Activated naive CD4-positive, alpha-beta T cell (primary cell): ENCODE measurements at places on chromosomes 1 and 21.

DNA sequence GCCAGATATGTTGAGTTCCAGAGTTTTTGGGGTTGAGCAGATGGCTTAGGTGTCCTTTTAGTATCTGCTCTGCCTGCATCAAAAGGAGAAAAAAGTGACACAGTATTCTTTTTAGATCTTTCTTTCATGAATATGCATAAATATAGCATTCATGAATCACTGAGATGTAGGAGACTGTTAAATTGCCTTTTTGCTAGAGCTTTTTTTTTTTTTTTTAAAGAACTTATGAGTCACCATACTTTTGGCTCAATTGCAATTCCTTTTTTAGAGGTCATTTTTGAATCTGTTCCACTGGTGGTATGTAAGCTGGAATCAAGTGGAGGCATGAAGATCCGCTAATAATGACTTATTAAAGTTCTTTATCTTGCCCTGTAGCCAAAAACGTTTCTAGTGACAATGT is 480.9 kb upstream of the ZRANB2 start:
- no peak for DNase-seq

DNA sequence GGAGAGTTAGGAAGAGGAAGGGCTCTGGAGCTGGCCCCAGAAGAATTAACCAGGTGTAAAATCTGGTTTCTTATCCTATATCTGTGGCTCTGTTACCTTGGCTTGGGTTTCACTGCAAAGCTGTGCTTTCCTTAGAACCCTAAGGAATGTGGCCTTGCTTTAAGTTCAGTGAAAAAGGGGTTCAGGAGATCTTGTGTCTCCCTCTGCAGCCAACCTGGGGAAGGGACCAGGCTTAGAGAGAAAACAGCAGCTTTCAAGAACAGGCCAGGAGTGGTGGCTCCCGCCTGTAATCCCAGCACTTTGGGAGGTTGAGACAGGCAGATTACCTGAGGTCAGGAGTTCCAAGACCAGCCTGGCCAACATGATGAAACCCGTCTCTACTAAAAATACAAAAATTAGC is 16.1 kb upstream of the MYCL start:
- DNase-seq: no peak

GRCh38 chr1:149884433-149885338 is 14.7 kb upstream of the BOLA1 start:
- DNase-seq: no peak

DNA sequence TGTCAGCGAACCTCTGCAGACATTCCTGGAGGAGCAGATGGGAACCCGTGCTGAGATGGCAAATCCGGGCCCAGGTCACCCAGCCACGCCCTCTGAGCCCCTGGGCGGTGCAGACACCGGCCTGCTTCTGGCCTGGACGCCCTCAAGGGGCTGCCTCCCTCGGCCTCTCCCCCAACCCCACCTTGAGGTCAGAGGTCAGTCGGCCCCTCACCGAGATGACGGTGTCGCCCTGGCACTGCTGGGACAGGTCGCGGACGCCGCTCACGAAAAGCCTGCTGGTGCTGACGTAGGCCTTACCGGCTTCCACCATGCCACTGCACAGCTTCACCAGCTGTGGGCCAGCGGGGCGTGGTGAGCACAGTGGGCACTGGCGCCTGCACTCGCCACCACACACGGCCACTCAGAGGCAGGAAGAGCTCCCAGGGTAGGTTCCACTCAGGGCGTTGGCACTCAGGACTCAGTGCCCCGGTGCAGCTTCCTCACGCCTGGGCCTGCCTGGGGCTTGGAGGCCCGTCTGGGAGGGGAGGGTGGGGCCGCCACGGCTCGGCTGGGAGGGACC is 4.7 kb downstream of the ACAP3 start:
- no peak for DNase-seq

GRCh38 chr1:34140011-34140676 is 24.9 kb downstream of the CSMD2 start:
- DNase-seq: no peak

GRCh38 chr21:32712043-32712442 is 15.8 kb downstream of the SYNJ1 start:
- no peak for DNase-seq

DNA sequence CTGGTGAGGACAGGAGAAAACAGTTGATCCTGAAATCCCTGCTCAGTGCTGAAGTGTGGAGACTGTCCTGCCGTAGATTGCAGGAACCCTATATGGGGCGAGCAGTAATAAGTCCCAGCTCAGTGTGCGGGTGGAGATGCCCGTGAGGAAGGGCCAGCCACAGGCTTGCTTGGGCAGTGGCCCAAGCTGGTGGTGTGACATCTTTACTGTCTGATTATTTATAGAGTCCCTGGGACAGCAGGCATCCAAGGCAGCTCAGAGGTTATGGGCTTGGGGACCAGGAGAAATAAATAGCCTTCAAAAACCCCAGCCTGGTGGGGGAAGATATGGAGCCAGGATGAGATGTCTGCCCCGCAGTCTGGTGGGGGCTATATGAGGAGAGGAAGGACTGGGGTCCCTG is 170.7 kb upstream of the POU3F1 start:
- no peak for DNase-seq

- no peak for DNase-seq
Measured at GRCh38 chr1:64327119-64327518, 123.7 kb downstream of the UBE2U start.

DNA sequence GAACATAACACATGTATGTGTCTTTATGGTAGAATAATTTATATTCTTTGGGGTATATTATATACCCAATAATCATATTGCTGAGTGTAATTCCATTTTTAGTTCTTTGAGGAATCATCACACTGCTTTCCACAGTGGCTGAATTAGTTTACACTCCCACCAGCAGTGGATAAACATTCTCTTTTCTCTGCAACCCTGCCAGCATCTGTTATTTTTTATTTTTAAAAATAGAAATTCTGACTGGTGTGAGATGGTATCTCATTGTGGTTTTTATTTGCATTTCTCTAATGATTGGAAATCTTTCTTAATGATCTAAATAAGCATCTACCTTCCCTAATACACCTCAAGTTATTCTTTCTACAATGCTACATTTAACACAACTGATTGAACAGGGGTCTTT is 346.2 kb upstream of the LYPLAL1 start:
- DNase-seq: no peak

DNA sequence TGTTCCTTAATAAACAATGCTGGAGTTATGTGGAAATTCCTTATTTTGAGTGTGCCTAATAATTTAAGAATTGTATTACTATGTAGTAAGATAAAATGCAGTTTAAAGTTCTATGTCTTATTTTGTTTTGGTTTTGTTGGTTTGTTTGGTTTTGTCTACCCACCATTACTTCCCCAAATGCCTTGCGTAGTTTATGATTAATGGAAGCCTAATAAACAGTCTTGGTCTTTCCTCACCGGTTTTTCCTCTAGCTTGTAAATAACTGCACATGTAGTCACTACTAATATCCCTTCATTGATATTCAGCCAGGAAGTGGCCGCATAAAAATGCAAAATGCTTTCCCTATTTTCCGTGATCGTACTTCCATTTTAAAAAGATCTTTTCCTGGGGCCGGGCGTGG is 2.9 kb downstream of the SDCCAG8 start:
- DNase-seq: no peak

- DNase-seq: no peak
Measured at GRCh38 chr1:29698033-29698432, 461.7 kb downstream of the PTPRU start.

- DNase-seq: no peak
Measured at GRCh38 chr1:151801846-151802245, 3.4 kb downstream of the LINGO4 start.

- no peak for DNase-seq
Measured at GRCh38 chr1:39900662-39901463, 854 bp downstream of the MYCL start.

GRCh38 chr1:42477775-42478174 is 14.7 kb downstream of the CCDC30 start:
- DNase-seq: no peak

- no peak for DNase-seq
Measured at GRCh38 chr1:233738396-233738795, 124.5 kb downstream of the KCNK1 start.

- no peak for DNase-seq
Measured at GRCh38 chr1:55084257-55084656, 44.9 kb downstream of the PCSK9 start.

DNA sequence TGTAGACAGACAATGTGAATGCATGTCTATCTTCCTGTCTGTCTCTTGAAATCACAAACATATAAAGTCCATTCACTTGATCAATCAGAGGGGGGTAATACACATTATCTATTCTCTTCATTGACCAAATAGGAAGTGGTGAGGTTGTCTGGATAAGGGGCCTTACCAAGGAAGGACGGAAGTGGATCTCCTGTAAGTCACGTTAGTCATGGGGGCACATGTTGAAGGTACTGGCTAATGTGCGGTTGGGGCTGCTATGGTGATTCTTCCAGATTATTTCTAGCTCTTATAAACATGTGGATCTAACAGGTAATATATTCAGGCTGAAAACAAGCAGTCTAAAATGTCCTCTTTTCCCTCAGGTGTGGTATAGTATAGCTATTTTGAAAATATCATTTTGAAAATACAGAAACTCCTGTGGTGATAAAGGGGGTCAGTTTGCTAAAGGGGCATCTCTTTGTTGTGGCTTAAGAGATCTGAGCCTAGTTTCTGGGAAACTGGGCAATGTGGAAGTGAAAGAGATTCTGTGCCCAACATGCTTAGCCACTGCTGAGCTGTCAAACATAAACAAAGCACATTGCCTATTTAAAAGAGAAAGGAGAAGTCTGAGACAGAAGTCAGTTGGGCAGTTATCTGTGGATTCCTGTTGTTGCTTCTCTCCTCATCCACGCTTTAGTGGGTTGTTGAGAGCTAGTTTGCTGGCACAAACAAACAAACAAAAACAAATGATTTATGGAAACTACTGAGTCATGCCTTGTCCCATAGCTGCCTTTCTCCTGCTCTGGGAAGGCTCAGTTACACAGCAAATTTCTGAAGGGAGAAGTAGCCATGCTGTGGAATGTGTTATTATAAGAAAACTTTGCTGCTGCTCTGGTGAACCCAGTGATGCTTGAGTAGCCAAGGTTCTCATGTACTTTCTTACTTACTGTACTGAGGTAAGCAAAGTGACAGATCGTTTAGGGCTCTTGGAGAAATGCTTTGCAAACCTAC is 166.9 kb downstream of the HLX start:
- DNase-seq: no peak

GRCh38 chr1:204650911-204651570 is 34.5 kb downstream of the LRRN2 start:
- DNase-seq: no peak

DNA sequence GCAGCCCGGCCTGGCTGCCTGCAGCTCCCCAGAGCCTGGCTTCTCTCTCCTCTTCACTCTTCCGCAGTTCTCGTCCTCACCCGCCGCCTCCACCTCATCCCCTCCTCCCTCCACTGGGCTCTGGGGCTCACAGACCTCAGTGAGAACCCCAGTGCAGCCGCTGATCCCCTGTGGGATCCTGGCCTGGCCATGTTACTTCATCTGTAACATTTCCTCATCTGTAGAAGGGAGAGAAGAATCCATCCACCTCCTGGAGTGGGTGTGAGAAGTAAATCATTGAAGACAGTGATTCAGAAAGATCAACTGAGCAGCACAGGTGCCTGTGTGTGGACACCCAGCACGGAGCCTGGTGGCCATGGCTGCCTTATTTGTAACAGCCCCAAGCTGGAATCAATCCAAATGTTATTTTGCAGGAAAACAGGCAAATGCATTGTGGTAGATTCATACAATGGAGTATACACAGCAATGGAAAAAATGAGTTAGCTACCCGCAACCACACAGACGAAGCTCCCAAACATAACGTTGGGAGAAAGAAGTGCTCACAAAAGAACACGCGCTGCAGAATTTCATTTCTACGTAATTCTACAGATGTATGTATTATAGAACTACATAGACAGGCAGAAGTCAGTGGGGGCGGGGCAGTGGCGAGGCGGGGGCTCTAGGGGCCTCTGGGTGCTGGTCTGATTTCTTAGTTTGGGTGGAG is 8.7 kb downstream of the LAPTM5 start:
- DNase-seq: no peak

- no peak for DNase-seq
Measured at GRCh38 chr1:218616681-218617080, 271.5 kb downstream of the TGFB2 start.

DNA sequence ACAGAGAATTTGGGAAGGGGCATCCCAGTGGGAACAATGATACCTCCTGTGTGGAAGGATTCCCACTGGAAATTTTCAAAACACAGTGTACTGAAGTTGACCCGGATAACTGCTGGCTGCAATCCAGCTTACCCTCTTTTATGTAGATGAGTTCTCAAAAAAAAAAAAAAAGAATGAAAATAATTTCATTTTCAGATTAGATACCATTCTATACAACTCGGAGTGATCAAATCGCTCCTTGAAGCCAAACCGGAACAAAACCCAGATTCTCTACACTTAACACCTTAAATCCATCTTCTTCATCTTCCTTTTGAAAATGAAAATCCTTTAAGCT is 69.1 kb downstream of the KAZN start:
- no peak for DNase-seq

DNA sequence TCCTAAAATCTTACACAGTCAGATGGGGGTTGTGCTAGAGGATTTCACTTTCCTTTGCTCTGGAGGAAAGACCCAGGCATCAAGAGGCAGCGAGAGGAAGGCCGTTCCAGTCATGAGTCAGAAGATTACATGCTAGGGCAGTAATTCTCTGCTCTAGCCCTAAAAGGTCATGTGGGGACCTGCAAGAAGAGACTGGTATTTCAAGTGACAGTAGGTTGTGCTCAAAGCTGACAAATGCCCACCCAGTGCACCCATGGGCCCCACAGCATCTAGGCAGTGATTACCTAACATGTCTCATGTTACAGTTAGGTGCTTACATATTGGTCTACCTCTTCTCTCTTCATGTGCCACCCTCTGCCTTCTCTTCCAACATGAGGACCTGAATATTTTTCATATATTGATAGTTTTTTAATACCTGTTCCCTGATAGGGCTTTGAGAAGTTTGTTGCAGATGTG is 99.7 kb upstream of the BEND5 start:
- DNase-seq: no peak

GRCh38 chr21:36250423-36251075 is 69.4 kb upstream of the MORC3 start:
- no peak for DNase-seq

GRCh38 chr21:35989138-35989735 is 71.1 kb downstream of the SETD4 start:
- no peak for DNase-seq

GRCh38 chr1:222286011-222286410 is 261.9 kb downstream of the HHIPL2 start:
- DNase-seq: no peak

GRCh38 chr1:203206129-203206687 is 19.7 kb upstream of the CHI3L1 start:
- DNase-seq: no peak

GRCh38 chr1:219670426-219671149 is 57.7 kb upstream of the ZC3H11B start:
- DNase-seq: no peak

GRCh38 chr1:61241973-61242381 is 159.6 kb downstream of the NFIA start:
- no peak for DNase-seq

GRCh38 chr1:230501242-230501641 is 75.1 kb upstream of the PGBD5 start:
- no peak for DNase-seq

GRCh38 chr1:118042501-118042900 is 113.0 kb downstream of the WDR3 start:
- no peak for DNase-seq
